Omental fat pad (tissue), 4 donors: ENCODE measurements at places on chromosomes 1 and 21.

GRCh38 chr21:35674895-35675470, 385.3 kb downstream of the SETD4 start:
- no peak for DNase-seq

- DNase-seq = no peak
Measured at GRCh38 chr1:63914706-63915105, 140.9 kb downstream of the ROR1 start.

DNA sequence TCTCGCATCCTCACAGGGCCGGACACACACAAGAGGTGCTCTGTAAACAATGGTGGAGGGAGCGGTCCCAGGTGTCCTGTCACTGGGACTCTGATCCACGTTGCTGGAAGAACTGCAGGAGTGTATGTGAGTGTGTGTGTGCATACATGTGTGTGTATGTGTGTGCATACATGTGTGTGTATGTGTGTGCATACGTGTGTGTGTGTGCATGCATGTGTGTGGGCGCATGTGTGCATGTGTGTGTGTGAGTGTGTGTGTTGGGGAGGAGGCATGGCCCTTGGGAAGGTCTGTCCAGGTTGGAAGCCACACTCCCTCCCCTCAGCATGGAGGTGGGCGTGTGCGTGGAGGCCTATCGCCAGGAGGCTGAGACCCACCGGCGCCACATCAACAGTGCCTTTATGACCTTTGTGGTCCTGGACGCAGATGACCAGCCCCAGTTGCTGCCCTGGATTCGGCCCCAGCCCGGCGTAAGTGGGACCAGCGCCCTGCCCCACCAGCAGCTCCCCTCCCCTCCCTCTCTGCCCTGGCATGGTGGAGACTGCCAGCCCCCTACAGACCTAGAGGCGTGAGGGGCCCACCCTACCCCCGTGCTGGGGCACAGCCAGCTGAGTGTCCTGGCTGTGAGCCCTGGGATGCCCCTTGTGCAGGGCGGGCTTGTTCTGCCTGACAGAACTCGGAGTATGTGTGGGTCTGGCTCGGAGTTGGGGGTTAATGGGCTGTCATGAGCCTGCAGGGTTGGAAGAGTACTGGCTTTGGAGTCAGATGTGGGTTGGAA, 22.2 kb downstream of the FAM151A start:
- no peak for DNase-seq

DNA sequence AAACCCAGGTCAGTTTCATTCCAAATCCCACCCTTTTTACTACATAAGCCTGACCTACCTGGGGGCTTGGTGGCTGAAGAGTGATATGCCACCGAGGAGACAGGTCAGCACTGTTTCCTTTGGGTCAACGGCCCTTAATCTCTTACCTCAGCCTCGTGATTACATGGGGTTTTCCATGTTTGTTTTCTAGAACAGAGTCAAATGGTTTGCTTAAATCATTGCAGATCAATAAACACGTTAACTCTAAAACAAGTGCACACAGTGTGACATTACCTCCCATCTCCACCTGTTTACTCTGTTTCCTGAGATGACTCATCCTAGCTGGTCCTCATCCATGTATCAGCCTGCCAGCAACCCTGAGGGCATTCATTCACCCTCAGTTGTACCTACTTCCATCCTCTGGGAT, 40.8 kb upstream of the TP53BP2 start:
- DNase-seq = no peak

GRCh38 chr1:2289607-2290006, 61.5 kb downstream of the SKI start:
- DNase-seq = no peak

DNA sequence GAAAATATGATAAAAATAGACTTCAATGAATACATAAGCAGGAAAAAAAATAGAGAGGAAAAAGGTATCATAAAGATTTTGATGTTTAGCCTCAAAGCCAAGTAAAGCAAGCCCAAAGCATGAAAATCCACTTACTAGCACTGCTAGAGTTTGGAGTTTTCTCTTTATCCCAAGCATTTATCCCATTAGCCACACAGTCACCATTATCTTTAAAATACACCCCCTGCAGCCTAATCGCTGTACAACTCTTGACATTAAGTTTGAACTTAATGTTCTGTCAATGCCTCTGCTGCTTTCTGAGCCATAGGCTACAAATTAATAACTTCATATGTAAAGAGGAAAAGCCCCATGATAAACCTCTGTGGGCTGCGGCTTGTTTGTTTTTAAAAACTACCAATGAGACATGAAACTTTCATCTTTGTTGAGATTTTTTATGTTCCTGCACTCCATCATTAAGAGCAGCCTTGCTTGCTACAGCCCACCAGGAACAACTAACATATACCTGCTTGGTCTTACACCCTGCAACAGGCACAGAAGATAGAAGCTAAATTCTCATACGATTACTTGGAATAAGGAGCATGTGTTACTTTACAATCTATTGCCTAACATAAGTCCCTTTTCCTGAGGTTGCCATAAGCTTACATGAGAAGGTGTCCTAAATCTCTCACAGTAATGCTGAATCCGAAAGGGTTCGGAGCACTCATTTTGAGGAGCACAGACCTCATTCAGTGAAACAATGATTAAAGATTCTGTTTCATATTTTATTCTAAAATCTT, 202.4 kb downstream of the SMYD3 start:
- no peak for DNase-seq

DNA sequence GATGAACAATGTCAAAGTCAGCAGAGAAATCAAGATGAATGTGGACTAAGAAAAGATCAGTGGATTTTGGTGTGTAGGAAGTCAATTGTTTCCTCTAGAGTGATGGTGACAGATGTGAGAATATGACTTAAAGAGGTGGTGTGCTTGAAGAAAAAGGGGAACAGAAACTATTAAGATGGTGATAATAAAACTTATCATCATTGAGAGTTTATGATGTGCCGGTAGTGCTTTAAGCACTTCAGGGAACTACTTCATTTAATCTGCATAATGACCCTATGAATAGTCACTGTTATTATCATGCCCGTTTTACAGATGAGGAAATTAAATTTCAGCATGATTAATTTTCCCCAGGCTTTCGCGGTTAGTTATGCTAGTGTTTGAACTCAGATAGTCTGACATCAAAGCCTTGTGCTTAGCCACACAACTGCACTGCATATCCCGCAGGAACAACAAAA, 246.9 kb upstream of the LRRC7 start:
- DNase-seq = no peak

DNA sequence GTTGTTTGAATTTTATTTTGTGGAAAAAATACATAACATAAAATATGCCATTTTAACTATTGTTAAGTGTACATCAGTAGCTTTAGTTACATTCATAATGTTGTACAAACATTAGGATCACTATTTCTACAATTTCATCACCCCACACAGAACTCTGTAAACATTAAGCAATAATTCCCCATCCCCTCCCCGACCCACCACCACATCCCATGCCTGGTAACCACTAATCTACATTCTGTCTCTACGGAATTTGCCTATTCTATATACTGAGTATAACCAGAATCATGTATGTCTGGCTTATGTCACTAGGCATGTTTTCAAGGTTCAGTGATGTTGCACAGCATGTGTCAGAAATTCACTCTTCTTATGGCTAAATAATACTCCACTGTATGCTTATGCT, 47.7 kb downstream of the CDC42BPA start:
- DNase-seq = no peak

DNA sequence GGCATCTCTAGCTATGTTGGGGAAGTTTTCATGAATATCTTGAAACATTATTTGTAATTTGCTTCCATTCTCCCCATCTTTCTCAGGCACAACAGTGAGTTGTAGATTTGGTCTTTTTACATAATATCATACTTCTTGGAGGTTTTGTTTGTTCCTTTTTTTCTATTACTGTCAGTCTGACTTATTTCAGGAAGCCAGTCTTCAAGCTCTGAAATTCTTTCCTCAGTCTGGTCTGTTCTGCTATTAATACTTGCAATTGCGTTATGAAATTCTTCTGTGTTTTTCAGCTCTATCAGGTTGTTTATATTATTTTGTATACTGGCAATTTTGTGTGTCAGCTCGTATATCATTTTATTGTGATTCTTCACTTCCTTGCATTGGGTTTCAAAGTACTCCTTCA, 424.6 kb upstream of the PTBP2 start:
- DNase-seq = no peak

DNA sequence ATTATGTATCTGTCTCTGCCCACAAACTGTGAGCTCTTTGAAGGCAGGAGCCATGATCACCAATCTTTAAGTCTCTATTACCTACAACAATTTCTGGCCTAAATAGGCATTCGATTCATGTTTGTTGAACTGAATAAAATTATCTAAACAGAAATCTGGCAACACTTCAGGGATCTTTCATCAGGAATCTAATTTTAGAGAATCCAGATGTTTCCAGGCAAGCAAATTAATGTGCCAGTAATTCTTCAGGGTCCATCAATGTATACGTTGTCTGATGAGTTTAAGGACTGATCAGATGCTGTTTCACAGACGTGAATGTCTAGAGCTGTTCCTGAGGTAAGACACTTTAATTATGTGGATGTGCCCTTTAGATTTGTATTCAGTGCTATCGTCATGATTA, 524.4 kb downstream of the PTPRC start:
- no peak for DNase-seq

DNA sequence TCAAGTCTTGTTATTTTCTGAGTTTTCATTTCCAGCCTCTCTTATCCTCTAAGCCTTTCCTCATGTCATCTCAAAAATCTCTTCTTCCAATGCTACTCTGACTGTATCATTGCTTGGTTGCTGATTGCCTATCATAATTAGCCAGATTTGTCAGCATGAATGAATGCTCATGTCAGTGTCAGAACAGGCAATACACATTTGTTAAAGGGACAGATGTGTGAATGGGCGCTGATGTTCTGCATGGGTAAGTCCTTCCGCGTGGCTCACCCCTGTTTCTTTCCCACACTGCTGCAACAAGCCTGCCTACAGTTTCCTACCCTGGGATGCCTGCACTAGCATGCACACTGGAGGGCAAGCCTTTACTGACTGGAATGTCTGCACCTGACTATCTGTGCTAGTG, 100.6 kb downstream of the RHOU start:
- no peak for DNase-seq

- DNase-seq = no peak
Measured at GRCh38 chr1:175207971-175208370, 15.4 kb upstream of the KIAA0040 start.

- DNase-seq = no peak
Measured at GRCh38 chr1:218751208-218751948, 406.2 kb downstream of the TGFB2 start.

- peak; percentile 81 for DNase-seq
Measured at GRCh38 chr1:44652445-44653106, 21.7 kb downstream of the TMEM53 start.

DNA sequence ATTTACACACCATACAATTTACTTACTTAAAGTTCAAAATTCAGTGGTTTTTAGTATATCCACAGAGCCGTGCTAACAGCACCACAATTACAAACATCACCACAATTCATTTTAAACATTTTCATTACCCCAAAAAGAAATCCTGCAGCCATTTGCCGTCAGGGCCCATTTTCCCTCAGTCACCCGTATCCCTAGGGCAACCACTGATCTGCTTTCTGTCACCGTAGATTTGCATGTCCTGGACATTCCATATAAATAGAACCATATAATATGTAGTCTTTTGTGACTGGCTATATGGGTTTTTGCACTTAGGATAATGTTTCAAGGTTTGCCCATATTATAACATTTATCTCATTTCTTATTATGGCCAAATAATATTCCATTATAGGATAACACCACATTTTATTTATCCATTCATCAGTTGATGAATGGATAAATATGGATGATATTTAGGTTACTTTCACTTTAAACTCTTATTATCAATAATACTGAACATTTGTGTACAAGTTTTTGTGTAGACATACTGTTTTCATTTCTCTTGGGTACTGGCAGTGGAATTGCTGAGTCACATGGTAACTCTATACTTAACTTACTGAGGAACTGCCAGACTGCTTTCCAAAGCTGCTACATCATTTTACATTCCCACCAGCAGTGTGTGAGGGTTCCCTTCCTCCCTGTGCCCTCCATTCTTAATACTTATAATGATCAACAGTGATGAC, 68.9 kb downstream of the ST3GAL3 start:
- DNase-seq = no peak

DNA sequence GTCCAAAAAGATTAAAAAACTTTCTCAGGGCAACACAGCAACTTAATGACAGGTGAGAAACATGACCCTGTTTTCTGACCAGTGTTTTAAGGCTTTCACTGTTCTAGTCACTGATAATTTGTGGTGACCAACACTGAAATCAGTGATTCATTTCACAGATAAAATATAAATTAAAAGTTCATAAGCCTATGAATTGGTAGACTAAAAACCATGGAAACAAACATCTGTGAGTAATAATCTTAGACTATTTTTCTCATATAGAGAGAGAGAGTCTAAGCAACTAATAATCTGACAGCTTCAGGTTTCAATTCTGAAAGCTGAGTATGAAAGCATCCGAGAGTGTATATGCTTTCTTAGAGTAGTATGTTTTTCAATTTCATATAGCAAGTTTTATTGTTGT, 536.9 kb downstream of the ADGRL2 start:
- no peak for DNase-seq

GRCh38 chr1:206461602-206462455, 8.4 kb upstream of the IKBKE start:
- peak; percentile 81 for DNase-seq

- peak; percentile 35 for DNase-seq
Measured at GRCh38 chr1:113980110-113980509, 836 bp downstream of the OLFML3 start.

- no peak for DNase-seq
Measured at GRCh38 chr21:45741691-45742090, 98.2 kb downstream of the PCBP3 start.

- DNase-seq = no peak
Measured at GRCh38 chr21:45323487-45324311, 36.0 kb upstream of the POFUT2 start.

GRCh38 chr21:42010507-42011495, 641 bp upstream of the ZBTB21 start:
- DNase-seq = no peak

- DNase-seq = no peak
Measured at GRCh38 chr1:167344112-167344511, 123.4 kb downstream of the POU2F1 start.

GRCh38 chr21:14353231-14353630, 29.7 kb downstream of the HSPA13 start:
- no peak for DNase-seq

- DNase-seq = no peak
Measured at GRCh38 chr1:35856964-35857363, 26.0 kb upstream of the AGO1 start.

GRCh38 chr21:40639616-40640194, 207.3 kb downstream of the DSCAM start:
- no peak for DNase-seq

- no peak for DNase-seq
Measured at GRCh38 chr21:45952974-45953373, 28.6 kb upstream of the COL6A1 start.
